Astrocyte (in vitro differentiated cells and primary cell): ENCODE measurements at places on chromosomes 1 and 21. TPM values are rescaled to one million over a fixed set of nuclear protein-coding genes. Genes with fewer than 3 reads are reported as not detected.

The NTMT2 gene
- total RNA-seq: 0.43 TPM in 1 of 2 replicates, not detected in the other

The RNF187 gene
- total RNA-seq: 129 and 146 TPM in 2 replicates

The F5 gene
- 0.10 and 0.18 TPM in 2 replicates for total RNA-seq

The LEPROT gene
- total RNA-seq: 99.4 and 102 TPM in 2 replicates

The GABPB2 gene
- total RNA-seq: 3.6 and 3.8 TPM in 2 replicates

The IL20 gene
- total RNA-seq: not detected in 2 replicates

The WNT4 gene
- total RNA-seq: 0.91 and 1.2 TPM in 2 replicates

The SPOCD1 gene
- 27.8 and 28.0 TPM in 2 replicates for total RNA-seq

The MXRA8 gene
- 112 and 139 TPM in 2 replicates for total RNA-seq

The CGN gene
- total RNA-seq: 8.8 and 8.9 TPM in 2 replicates

The SAMSN1 gene
- 0.09 TPM in 1 of 2 replicates, not detected in the other for total RNA-seq
